ENCODE measurements at places on chromosomes 12 and 14.

- no peaks in the 10 kb centered on the region for H3K36me3 ChIP-seq
- no peak overlapping the region for H3K27ac ChIP-seq
- DNase-seq: no peak
- no peaks in the 10 kb centered on the region for H3K4me1 ChIP-seq
Observed at GRCh38 chr12:130961921-130962451, 8.3 kb downstream of the ADGRD1 start.

GRCh38 chr12:10725003-10725402, 1.9 kb upstream of the YBX3 start:
- no peak overlapping the region for H3K27ac ChIP-seq
- H3K4me1 ChIP-seq: peaks cover 20% of the 10 kb centered on the region
- no peak overlapping the region for H3K4me3 ChIP-seq

DNA sequence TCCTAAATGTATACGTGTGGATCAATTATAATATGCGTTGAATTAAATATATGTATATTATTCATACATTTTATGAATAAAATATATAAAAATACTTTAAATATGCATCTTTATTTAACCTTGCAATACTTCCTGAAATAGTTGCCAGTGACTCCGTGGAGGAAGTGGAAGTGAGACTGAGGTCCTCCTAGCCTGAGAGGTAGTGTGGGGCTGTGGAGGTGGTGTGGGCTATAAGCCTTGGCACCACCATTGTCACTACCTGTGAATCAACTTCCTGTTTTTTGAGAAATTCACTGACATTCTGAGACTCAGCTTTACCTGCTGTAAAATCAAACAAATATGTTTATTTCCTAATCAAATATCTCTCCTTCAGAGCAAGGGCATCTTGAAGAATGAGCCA, 514.2 kb downstream of the VRK1 start:
- H3K4me1 ChIP-seq: no peaks in the 10 kb centered on the region
- no peak for DNase-seq
- H3K4me3 ChIP-seq: no peak overlapping the region
- no peaks in the 10 kb centered on the region for H3K36me3 ChIP-seq
- H3K27me3 ChIP-seq: no peaks in the 10 kb centered on the region
- H3K27ac ChIP-seq: no peak overlapping the region

- no peak overlapping the region for H3K27ac ChIP-seq
- H3K4me3 ChIP-seq: no peak overlapping the region
- H3K4me1 ChIP-seq: no peaks in the 10 kb centered on the region
- no peaks in the 10 kb centered on the region for H3K27me3 ChIP-seq
- H3K36me3 ChIP-seq: no peaks in the 10 kb centered on the region
- no peak for DNase-seq
Observed at GRCh38 chr14:100434911-100435438, 111.8 kb downstream of the SLC25A47 start.

- H3K36me3 ChIP-seq: no peaks in the 10 kb centered on the region
- H3K27ac ChIP-seq: no peak overlapping the region
- no peak overlapping the region for H3K4me3 ChIP-seq
- H3K4me1 ChIP-seq: peaks cover 17% of the 10 kb centered on the region
- H3K27me3 ChIP-seq: no peaks in the 10 kb centered on the region
- DNase-seq: no peak
Observed at GRCh38 chr12:96121271-96121711, 72.9 kb upstream of the ELK3 start.

DNA sequence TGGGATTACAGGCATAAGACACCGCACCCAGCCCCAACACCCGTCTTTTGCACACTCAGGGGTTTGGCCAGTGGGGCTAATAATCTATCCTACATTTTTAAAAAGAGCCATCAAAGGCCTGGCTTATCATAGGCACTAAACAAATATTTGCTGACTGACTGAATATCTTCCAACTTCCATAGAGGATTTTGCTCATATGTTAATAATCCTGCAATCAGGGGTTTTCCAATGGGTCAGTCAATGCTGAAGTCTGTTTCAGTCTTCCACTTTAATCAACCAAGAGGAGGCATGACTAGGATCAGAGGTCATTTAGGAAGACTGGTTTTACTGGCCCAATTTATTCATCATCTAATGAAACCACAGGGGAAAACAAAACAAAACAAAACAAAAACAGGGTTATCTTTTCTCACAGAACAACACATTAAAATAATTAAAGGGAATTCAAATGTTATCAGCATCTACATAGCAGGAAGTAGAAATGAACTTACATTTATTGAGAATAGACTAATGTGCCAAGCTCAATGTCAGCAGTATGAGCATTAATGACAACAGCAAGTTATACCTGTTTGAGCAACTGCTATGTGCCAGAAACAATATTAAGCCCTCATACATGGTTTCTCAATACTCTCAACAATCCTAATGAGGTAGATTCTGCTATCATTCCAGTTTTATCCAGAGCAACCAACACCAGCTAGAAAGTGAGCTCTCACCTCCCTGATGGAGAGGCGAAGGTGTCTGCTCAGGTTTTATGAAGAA, 372.2 kb downstream of the EGLN3 start:
- H3K27ac ChIP-seq: no peak overlapping the region
- H3K4me3 ChIP-seq: no peak overlapping the region
- H3K36me3 ChIP-seq: no peaks in the 10 kb centered on the region
- H3K4me1 ChIP-seq: no peaks in the 10 kb centered on the region
- DNase-seq: no peak

DNA sequence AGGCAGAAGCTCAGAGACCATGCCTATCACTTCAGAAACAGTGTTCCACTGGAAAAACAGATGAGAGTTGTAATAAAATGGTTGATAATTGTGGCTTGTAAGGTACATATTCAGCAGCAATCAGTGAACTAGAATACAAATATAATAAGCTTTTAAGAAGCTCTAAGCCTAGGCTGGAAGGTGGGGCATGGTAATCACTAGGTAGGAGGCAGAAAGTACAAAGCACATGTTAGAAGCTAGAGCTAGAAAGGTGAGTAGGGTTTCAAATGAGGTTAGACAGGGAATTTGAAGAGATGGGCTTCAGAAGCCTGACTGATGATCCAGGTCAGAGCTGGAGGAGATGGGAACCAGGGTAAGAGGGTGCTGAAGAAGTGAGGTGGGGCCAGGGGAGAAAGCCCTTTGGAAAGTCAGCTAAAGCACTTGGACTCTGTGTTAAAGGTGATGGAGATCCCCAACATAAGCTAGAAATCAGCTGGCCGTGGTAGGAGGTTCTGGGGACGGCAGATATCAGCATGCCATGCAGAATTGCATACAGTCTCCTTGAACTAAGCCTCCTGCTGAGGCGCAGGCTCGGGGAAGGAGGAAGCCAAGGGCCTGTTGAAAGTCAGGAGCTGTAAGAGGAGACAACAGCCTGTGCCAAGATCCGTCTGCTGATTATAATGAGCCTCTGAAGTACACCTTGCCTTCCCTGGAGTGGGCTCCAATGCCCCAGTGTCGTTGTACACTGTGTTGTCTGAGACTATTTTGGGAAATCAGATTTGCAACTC, 659.4 kb downstream of the BCL11B start:
- DNase-seq: no peak
- no peak overlapping the region for H3K4me3 ChIP-seq
- H3K27me3 ChIP-seq: no peaks in the 10 kb centered on the region
- H3K27ac ChIP-seq: no peak overlapping the region
- no peaks in the 10 kb centered on the region for H3K36me3 ChIP-seq
